Fibroblast of pulmonary artery (primary cell): ENCODE measurements at places on chromosomes 12 and 14.
A peak's percentile ranks its signal among the peaks of the same experiment; 100 is the strongest.

DNA sequence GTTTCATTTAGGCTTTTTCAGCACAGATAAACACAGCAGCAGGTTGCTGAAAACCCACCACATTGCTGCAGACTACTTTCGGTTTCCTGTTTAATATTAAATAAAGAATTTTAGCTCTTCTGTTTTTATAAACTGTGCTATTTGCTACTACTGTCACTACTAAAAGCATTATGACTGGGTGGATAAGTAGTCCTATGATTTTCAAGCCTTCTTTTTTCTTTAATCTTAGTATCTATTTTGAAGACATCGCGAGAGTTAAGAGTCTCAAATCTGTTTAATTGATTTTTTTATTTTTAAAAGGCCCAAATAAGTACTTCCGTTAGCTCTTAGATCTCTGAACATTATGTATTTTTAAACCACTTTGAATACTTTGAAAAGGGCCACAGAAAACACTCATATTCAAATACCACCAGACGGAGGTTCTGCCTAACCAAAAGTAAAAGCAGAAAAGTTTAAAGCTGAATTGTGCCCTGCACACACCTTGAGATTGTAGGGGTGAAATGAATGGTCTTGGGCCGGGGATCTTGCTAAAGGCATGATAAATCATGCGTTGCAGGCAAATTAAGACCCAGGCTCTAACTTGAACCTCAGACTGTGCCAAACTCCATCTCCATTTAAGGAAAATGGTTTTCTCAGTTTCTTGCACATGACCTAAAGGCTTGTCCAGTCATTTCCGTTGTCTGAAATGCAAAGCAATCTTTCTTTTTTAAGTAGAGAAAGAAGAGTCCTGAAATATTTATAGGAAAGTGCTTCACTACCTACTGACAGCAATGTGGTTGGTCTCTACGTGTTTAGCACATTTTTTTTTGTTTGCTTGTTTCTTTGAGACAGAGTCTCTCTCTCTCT is 13.6 kb upstream of the FOXN3 start:
- peak; percentile 40 for DNase-seq

GRCh38 chr12:106974511-106974910 is 12.4 kb downstream of the MTERF2 start:
- no peak for DNase-seq

DNA sequence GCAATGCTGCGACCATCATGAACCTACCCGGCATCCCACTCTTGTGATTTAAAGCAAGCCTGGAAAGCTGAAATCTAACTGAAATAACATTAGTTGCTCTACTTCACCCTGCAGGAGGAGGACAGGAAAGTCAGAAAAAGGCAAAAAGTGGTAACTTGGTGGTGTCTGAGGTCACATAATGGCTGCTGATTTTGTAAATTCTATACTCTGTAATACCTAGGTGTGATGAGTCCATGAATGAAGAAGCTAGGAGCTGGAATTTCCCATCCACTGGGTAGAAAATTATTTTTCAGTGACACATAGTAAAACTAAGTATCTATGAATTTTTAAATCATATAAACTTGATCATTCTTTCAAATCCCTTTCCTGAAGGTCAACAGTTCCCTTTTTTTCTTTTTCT is 183.8 kb downstream of the FOXN3 start:
- no peak for DNase-seq

GRCh38 chr12:127161466-127161865 is 1105.5 kb upstream of the TMEM132C start:
- DNase-seq = no peak

- no peak for DNase-seq
These were observed 380.4 kb upstream of the MIS18BP1 start for GRCh38 chr14:45633220-45633984.

GRCh38 chr14:54579621-54580020 is 12.7 kb downstream of the SAMD4A start:
- DNase-seq = peak; percentile 83

- DNase-seq = no peak
These were observed 32.6 kb downstream of the NGB start for GRCh38 chr14:77238356-77238755.

GRCh38 chr14:31590206-31590605 is 29.0 kb downstream of the NUBPL start:
- no peak for DNase-seq

DNA sequence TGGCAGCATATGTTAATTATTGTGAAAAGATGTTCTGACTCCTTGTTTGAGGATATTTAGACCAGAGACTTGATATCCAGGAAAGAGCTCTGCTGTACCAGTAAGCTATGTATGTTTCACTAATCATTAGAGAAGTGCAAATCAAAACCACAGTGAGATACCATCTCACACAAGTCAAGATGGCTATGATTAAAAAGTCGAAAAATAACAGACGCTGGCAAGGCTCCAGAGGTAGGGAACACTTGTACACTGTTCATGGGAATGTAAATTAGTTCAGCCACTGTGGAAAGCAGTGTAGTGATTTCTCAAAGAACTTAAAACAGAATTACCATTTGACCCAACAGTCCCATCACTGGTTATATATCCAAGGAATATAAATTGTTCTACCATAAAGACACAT is 171.6 kb downstream of the DPY19L2 start:
- no peak for DNase-seq

GRCh38 chr12:120874547-120875245 is 29.5 kb downstream of the SPPL3 start:
- no peak for DNase-seq

- DNase-seq = no peak
These were observed 917.7 kb downstream of the DIO2 start for GRCh38 chr14:79293482-79294177.

DNA sequence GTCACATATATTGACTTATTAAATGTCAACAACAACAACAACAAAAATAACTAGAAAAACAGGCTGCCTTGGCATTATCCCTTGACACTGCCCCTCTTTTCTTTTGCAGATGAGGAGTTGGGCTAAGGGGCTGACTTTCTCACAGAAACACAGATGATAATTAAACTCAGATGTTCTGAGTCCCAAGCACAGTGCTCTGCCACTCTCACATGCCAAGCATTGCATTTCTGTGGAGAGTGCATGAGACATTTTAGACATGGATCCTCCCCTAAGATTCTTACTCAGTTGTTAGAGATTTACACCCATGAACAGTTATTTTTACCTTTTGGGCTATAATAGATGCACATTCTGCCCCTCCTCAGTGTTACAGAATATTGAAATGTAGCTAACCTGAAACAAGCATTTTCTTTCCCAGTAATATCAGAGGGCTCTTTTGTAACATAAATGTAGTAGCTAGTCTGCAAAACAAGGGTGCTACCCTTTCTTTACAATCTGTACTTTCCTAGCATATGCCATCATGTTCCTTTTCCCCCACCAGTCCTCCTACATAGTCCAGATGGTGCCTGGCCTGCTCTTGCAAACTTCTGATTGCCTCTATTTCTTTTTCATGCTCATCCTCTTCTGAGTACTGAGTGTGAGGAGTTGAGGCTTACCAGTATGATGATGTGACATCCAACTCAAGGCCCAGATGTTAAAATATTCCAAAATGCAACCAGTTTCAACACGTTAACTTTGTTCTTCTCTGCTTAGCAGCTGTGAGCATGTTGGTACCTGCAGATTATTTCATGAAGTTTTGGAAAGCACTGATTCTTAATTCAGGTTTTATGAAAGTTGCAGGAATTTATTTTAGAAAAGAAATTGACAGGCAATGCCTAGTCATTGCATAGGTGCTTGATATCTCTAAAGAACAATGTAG is 125.0 kb upstream of the ATP2B1 start:
- no peak for DNase-seq

GRCh38 chr12:31322801-31323207 is 3.1 kb downstream of the SINHCAF start:
- peak; percentile 50 for DNase-seq

DNA sequence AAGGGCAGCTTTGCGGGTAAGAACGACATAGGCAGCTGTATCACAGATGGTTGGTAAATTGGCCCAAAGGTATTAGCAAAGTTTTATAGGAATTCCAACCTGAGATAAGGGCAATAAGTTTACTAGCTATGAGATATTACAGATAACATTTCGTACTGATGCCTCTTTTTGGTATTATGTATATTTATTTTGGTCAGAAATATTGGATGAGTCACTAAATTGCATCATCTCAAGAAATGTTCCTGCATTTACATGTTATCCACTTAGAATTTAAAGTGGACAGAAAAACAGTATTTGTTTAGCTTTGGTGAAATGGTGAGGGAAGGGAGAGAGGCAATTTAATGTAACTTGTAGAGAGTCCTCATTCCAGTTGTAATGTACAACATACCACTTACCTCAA is 65.1 kb upstream of the PZP start:
- peak; percentile 44 for DNase-seq

DNA sequence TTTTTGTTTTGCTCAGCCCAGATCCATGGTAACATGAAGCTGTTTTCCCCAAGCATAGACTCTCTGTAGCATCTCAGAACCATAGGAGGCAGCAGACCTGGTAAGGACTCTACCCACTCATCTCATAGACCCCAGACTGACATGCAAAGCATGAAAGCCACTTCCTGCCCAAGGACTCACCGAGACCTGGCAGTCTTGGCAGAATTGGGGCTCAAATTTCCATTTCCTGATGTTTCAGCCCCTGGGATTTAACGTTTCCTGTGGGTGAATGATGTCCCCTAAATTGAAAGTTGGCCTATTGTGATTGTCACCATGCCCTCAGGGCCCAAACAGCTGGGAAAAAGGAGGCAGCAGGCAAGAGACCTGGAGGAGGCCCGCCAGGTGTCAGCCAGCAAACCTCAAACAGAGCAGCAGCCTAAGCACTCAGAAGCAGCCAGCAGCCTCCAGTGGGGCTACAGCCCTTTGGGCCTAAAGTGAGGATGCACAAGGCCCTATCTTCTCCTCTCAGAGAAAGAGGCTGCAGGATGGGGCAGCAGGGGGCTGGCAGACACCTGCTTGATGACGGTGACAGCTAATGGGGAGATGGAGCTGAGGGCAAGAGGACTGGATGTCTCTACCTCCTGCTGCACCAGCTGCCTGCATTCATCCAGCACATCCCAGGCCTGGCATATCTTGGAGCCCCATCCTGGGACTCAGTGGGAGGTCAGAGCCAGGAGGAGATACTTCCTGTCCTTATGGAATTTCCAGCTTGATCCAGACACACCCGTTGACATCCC is 8.5 kb downstream of the KRT85 start:
- no peak for DNase-seq

DNA sequence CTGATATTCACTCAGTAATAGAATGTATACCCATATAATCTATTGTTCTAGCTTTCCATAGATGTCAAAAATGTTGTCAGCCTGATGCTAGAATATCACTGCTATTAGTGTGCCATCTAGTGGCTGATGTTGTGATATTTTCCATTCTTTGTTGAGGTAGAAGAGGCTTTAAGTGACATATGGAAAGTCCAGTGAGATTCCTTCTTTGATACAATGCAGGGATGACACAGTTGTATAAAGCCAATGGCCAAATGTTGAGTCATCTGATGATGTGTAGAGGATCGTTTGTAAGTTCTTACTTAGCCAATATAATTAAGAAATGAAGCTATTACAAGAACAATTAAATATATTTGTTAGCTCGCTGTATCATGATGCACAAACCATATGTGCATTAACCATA is 58.1 kb upstream of the PCED1B start:
- peak; percentile 92 for DNase-seq

DNA sequence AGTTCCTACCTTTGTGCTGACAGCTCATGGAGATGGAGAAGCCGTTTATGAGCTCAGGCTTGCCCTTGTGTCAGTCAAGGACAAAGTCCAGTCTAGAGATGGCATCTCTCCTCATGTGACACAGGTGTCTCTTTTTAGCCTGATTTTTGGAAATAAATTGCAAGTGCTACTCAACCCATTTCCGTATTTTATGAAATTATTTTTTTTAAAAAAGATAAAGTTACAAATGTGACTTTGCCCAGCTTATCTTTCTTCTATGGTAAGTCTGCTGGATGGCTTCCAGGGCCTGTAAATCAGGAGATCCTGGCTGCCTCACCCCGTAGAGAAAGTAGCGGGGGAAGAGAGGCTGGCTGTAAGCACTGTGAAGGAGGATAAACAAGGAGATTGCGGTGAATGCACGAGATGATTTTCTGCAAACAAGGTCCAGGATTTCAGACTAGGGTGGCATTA is 169.7 kb downstream of the MYRFL start:
- DNase-seq = peak; percentile 39

- no peak for DNase-seq
These were observed 26.5 kb upstream of the SLC15A5 start for GRCh38 chr12:16303939-16304338.

DNA sequence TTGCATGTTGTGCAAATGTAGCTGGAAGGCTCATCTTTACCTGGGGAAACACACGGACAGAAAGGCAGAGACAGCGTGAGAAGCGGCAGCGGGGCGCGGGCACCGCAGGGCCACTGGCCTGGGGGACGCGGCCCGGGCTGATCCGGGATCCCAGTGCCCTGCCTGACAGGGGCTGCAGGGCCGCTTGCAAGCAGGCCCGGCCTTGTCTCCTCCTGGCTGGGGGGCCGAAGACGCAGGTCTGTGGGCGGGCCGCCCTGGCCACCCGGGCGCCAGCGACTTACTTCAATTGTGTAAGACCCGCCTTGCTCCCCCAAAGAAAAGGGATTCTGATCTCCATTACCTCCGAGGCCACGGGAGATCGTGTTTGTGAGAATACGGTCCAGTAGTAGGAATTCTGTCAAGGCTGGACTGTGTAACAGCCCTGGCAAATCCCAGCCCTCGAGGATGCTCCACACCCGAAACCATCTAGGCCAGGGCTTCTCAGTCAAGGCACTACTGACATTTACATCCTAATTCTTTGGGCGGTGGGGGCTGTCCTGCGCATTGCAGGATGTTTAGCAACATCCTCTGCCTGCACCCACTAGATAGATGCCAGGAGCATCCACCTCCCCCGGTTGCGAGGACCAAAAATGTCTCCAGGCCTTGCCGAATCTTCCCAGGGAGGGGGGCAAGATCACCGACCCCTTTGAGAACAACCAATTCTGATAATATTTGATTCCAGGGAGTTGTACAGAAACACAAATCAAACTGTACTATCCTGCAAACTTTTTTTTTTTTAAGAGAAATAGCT is 95.6 kb downstream of the BCL11B start:
- no peak for DNase-seq

GRCh38 chr14:38202444-38203191 is 5.1 kb upstream of the SSTR1 start:
- DNase-seq = no peak

- no peak for DNase-seq
These were observed 28.0 kb upstream of the USP15 start for GRCh38 chr12:62232143-62232729.
